Fibroblast of the aortic adventitia (primary cell): ENCODE measurements at places on chromosomes 2 and 18. TPM values are rescaled to one million over a fixed set of nuclear protein-coding genes. Genes with fewer than 3 reads are reported as not detected.

The LCT gene
- not detected in 2 replicates for total RNA-seq

The POMC gene
- total RNA-seq: 0.63 and 7.5 TPM in 2 replicates

The KCNE4 gene
- total RNA-seq: 4.1 and 22.2 TPM in 2 replicates

The SERPINB13 gene
- not detected in 2 replicates for total RNA-seq

The CRYBA2 gene
- total RNA-seq: not detected in 2 replicates

The SERPINB5 gene
- total RNA-seq: not detected in 2 replicates

The IL36RN gene
- not detected in 2 replicates for total RNA-seq

The SLC19A3 gene
- total RNA-seq: 0.18 and 1.6 TPM in 2 replicates

The PFN4 gene
- 0.45 and 1.7 TPM in 2 replicates for total RNA-seq

The PDE1A gene
- 18.7 and 34.9 TPM in 2 replicates for total RNA-seq

The PLGLB1 gene
- 1.5 and 4.9 TPM in 2 replicates for total RNA-seq

The ZNF397 gene
- total RNA-seq: 20.5 and 26.2 TPM in 2 replicates

The TEKT4 gene
- not detected in 2 replicates for total RNA-seq

The REG3G gene
- not detected in 2 replicates for total RNA-seq

The CD207 gene
- not detected in 2 replicates for total RNA-seq

The MORN2 gene
- 25.3 and 34.7 TPM in 2 replicates for total RNA-seq

The CACNB4 gene
- total RNA-seq: 4.8 and 7.5 TPM in 2 replicates

The DLX2 gene
- total RNA-seq: 0.72 TPM in 1 of 2 replicates, not detected in the other

The SH3BP4 gene
- total RNA-seq: 32.2 and 49.7 TPM in 2 replicates

The CABLES1 gene
- 7.4 and 19.2 TPM in 2 replicates for total RNA-seq

The MAPRE3 gene
- 5.3 and 7.2 TPM in 2 replicates for total RNA-seq

The ASXL3 gene
- total RNA-seq: 0.54 TPM in 1 of 2 replicates, not detected in the other

The TIA1 gene
- 79.0 and 117 TPM in 2 replicates for total RNA-seq

The TSPYL6 gene
- 0.25 TPM in 1 of 2 replicates, not detected in the other for total RNA-seq

The RFX8 gene
- total RNA-seq: 5.3 and 24.1 TPM in 2 replicates

The ZAP70 gene
- total RNA-seq: 0.25 TPM in 1 of 2 replicates, not detected in the other

The CCDC150 gene
- 4.0 and 19.7 TPM in 2 replicates for total RNA-seq

The GIGYF2 gene
- 58.5 and 139 TPM in 2 replicates for total RNA-seq

The LRATD1 gene
- 0.08 and 0.36 TPM in 2 replicates for total RNA-seq

The GRP gene
- total RNA-seq: not detected in 2 replicates

The HTR2B gene
- total RNA-seq: 17.4 and 33.0 TPM in 2 replicates

The ALPI gene
- not detected in 2 replicates for total RNA-seq

The RRM2 gene
- total RNA-seq: 3.3 and 91.4 TPM in 2 replicates

The BOLL gene
- not detected in 2 replicates for total RNA-seq

The RAD51AP2 gene
- 0.09 TPM in 1 of 2 replicates, not detected in the other for total RNA-seq

The CPO gene
- 0.18 TPM in 1 of 2 replicates, not detected in the other for total RNA-seq

The NMUR1 gene
- not detected in 2 replicates for total RNA-seq

The SLC16A14 gene
- total RNA-seq: 0.49 and 1.4 TPM in 2 replicates

The PMAIP1 gene
- total RNA-seq: 2.6 and 18.2 TPM in 2 replicates

The FHOD3 gene
- 3.0 and 3.3 TPM in 2 replicates for total RNA-seq
